ENCODE measurements at places on chromosomes 1 and 21.

GRCh38 chr21:28561772-28562171, 430.9 kb downstream of the LTN1 start:
- DNase-seq: no peak

DNA sequence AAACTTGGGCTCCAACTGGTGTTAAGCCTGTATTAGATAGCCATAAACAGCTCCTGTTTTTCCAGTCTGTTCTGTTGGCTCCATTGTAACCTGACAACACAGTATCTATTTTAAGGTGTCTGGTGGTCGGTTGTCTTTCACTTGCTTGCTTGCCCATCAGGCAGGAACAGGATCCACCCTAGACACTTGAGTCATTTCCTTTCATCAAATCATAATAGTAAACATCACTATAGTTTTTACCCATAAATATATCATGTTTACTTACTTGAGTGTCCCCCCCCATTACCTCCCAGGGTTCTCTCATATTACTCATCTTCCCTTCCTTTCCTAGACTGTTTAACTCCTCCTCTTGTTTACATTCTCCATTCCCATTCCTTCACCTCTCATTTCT, 2.9 kb downstream of the DDI2 start:
- DNase-seq: no peak

DNA sequence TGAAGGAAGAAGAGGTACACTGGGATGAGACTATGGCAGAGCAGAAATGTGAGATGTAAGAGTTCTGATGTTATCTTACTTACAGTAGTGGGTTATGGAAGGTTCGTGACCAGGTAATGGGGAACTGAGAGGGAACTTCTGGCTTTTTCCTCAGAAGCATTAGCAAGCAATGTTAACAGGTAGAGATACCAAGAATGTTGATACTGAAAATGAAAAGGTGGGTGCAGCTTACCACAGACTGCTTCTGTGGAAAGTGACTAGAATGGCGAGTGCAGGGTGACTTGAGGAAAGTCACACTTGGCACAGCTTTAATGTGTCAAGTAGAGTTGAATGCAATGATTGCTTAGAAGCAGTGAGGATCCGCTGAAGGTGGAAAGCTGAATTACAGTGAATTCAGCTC, 70.8 kb downstream of the PLA2G4A start:
- DNase-seq: no peak

- DNase-seq: no peak
Measured at GRCh38 chr1:156122519-156123355, 8.2 kb downstream of the LMNA start.

DNA sequence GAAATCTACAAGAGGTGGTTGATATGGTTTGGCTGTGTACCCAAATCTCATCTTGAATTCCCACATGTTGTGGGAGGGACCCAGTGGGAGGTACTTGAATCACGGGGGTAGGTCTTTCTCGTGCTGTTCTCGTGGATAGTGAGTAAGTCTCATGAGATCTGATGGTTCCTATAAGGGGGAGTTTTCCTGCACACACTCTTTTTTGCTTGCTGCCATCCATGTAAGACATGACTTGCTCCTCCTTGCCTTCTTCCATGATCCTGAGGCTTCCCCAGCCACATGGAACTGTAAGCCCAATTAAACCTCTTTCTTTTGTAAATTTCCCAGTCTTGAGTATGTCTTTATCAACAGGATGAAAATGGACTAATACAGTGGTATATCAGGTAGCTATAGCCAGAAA, 5.2 kb upstream of the VWA5B1 start:
- no peak for DNase-seq

GRCh38 chr1:2880086-2880485, 78.6 kb upstream of the TTC34 start:
- no peak for DNase-seq

DNA sequence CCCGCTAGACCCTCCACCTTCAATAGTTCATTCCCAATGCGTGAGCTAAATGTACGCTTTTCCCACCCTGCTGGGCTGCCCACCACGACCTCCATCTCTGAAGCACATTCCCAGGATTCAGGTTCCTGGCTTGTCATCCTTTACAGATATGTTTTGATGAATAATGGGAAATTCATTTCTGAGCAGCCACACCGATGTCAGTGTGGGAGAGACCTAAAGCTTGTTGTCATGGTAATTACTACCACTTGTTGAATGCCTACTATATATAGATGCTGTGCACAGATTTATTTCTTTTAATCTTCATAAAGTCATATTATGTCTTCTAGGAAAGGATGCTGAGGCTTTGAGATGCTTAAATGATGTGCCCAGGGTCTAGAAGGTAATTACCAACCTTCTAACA, 8.0 kb downstream of the RCSD1 start:
- DNase-seq: no peak

- no peak for DNase-seq
Measured at GRCh38 chr1:231044588-231044987, 4.5 kb upstream of the FAM89A start.

- DNase-seq: no peak
Measured at GRCh38 chr1:204409123-204409522, 2.5 kb downstream of the PPP1R15B start.

- no peak for DNase-seq
Measured at GRCh38 chr21:40291560-40291959, 424.3 kb downstream of the PCP4 start.

DNA sequence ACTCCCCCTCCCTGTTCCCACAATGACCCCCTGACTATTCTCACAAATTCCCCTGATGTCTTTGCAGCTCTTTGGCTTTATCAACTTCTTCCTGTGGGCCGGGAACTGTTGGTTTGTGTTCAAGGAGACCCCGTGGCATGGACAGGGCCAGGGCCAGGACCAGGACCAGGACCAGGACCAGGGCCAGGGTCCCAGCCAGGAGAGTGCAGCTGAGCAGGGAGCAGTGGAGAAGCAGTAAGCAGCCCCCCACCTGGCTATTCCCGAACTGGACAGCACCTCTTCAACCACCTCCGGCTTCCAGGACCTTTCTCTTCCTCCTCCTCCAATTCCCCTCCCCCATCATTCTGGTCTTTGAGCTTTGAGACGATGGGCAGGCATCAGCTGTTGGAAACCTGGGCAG, 4.4 kb upstream of the ATXN7L2 start:
- DNase-seq: no peak

DNA sequence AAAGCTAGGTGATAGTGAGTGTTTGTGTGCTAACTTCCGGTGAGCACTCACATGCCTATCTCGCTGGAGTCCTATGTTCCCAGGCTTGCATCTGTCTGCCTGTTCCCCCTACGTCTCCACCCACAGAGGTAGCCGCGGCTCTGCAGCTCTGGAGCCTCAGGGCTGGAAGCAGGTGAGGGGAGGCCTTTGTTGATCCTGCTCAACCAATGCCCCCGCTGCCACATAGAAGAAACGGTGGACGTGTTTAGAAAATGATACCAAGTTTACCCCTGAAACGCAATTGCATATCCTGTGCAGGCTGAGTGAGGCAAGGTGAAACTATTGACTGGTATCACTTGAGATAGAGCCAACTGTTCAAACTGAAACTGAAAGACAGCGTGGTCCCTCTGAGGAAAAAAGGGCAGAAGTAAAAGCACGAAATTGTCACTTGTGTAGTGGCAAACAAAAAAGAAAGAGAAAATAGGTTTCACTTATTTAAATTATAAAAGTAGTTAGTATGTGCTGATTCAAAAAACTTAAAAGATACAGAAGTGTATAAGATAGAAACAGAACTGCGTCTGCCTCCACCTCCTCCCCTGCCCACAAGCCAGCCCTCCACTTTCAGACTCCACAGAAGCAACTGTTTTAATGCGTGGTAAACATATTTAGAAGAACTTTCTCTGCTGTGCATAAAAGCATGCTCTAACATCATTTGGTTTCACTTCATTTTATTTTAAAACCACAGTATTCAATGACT, 38.6 kb upstream of the ETS2 start:
- no peak for DNase-seq

DNA sequence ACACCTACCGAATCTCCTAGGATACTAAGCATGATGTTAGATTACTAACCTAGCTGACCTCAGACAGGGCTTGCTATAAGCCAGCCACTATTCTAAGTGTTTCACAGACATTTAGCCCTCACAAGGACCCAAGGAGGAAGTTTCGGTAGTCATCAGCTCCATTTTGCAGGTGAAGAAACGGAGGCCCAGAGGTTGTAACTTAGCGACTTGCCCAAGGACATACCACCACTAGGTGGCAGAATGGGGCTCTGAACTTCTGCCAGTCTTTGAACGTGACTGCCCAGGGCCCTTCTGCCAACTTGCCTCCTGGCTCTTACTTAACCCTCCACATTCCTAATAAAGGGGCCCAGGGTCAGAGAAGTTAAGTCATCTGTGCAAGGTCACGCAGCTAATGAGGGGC, 283.5 kb downstream of the C1orf94 start:
- no peak for DNase-seq

DNA sequence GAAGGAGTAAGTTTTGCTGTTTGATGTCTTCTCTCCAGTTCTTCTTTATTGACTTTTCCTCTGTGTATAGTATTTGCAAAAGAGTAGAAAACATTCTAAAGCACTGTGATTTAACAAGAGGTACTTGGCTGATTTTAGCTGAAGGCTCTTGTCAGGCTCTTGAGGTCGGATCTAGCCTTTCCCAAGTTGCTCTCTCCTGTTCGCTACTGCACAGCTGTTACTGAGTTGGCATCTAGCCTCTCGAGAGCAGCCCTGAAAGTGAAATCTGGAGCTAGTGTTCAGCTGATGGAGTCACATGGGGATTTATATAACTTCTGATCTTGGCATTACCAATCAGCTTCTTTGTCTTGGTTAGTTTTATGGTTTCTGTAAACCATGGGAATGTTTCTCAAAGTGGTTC, 193.1 kb downstream of the RYR2 start:
- no peak for DNase-seq

DNA sequence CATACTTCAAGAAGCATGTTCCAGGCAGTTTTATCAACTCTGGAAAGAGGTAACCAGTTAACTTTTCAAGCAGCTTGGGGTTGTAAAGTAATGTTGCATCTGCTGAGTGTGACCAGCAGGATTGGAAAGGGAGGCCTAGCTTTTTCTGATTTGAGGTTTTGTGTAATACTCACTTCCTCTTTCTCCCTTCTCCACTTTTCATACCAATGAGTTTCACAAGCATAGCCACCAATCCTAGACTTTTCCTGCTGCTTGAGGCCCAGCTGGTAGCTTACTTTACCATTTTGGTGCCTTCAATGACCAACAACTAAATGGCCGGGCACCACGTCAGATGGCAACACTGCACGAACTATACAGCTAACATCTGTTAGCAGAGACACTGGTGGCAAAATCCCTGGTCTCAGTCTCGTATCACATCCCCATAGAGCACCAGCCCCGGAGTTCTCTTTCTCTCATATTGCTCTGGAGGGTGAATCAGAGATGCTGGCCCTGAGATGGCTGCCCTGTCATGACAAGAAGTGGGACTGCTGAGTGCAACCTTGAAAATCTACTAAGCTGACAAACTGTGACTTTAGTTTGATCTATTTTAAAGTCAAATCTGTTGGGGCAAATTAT, 14.8 kb upstream of the GPR88 start:
- DNase-seq: no peak

DNA sequence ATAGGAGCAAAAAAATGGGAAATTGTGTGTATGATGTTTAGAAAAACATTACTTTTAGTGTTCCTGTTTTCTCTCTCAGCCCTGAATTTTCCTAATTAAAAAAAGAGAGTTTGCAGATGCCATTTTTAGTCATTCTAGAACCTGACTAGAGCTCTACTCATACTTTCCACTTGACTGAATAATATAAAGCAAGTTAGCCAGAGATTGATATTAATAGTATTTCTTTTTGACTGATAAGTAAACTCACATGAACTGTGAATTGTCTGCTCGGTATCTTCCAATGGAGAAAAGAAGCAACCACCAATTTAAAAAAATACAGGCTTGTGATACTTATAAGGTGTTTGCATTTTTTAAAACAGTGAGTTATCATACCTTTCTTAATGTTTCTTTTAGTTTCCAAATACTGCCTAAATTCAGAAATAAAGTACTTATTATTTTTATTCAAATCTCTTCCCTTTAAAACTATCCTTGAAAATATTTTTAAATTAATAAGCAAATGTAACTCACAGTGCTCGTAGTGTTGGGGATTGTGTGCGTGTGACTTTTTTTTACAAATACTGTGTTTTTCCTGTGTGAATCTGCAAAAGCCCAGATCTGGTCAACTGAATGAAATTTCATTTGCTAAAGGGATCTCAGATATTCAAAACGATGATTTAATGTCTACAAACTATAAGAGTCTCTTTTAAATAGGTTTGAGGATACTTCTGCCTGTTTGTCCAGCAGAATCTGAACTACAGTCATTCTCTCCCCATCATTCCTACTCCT, 9.8 kb downstream of the RAP1A start:
- DNase-seq: no peak

DNA sequence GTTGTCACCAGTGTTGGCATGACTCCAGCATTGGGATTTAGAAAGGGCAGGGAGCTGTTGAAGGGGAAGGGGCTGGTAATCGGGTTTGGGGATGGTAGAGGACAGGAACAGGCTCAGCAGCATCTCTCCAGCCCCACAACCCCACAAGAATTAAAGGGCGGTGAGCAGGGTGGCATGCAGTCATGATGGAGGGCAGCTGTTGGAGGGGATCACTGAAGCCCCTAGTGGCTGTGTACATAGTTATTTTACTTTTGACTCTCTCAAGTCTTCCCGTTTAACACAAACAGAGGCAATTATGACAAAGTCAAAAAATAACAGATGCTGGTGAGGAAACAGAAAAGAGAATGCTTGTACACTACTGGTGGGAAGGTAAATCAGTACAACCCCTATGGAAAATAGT, 213.8 kb downstream of the URB2 start:
- no peak for DNase-seq

GRCh38 chr21:28150778-28151177, 841.9 kb downstream of the LTN1 start:
- DNase-seq: no peak

GRCh38 chr1:106223213-106223612, 833.3 kb upstream of the PRMT6 start:
- DNase-seq: no peak

DNA sequence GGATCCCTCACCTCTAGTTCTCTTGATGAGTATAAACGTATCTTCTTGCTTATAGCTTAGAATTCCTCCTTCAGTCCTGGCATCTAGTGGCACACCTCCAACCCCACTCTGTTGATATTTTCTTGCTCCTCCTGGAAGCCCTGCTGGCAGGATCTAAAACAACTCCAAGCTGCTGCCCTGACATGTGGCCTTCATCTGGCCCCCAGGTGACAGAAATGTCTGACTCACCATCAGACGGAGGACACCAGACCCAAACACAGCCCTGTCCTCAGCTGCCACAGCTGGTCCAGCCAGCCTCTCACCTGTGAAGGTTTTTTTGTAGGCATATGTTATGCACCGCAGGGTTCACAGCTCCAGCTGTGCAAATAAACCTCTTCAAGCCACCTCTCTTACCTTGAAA, 53.4 kb downstream of the KRTAP19-8 start:
- no peak for DNase-seq

GRCh38 chr1:165364568-165365133, 8.1 kb upstream of the LMX1A start:
- DNase-seq: no peak

GRCh38 chr1:27258598-27258997, 24.2 kb downstream of the WDTC1 start:
- no peak for DNase-seq

- no peak for DNase-seq
Measured at GRCh38 chr1:241844593-241844992, 3.4 kb upstream of the EXO1 start.

Measured in activated gamma-delta T cell (primary cell).